Stimulated activated CD4-positive, alpha-beta T cell treated with anti-CD3 and anti-CD28 coated beads, Interleukin-15, amount 100 ng/mL, for 1 hour (primary cell): ENCODE measurements at places on chromosomes 12 and 14.

- no peak for DNase-seq
Measured at GRCh38 chr12:14756334-14757143, 46.7 kb downstream of the WBP11 start.

DNA sequence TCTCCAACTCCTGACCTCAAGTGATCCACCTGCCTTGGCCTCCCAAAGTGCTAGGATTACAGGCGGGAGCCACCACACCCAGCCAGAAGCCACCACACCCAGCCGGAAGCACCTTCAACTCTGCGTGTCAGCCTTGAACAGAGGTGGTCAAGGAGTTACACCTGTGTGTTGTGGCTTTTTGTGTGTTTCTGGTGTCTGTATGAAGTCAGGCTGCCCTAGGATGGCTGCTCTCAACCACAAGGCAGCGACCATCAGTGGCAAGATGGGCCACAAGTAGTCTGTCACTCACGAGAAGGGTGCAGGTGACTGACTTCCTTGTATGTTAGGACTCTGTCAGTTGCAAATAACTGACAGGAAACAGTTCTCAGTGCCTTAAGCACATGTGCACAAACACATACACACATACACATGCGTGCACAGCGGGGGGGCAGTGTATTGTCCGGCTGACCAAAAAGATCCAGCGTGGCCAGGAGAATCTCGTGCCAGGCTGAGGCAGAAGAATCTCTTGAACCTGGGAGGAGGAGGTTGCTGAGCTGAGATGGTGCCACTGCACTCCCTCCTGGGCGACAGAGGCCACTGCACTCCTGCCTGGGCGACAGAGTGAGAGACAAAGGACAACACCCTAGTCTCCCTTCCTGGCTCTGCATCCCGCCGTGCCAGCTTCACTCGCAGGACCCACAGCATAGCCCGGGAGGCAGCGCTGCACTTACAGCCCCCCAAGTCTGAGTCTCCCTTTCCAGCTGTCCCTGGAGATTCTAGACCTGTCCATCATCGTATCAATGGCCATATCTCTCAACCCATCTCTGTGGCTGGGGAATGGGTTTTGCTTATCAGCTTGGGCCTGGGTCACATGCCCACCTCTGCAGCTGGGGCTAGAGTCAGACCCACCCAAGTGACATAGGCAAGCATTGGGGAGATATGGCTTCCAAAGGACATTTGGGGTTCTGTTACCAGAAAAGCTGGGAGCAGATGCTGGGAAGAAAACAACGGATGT, 13.7 kb downstream of the P2RX4 start:
- DNase-seq = no peak

DNA sequence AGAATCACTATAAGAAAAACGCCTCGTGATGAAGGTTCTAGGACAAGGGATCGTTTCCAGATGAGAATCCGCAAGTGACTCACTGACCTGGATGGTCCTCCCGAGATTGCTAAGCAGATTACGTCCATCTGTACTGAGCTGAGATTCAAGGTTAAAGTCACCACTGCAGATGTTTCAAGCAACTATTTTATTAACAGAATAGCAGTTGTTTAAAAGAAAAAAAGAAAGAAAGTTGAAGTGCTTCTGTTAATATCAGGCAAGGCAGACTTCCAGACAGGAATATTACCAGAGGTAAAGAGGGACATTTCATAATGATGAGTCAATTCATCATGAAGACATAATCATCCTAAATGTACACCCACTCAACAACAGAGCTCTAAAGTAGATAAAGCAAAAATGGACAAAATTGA, 17.9 kb downstream of the PXN start:
- DNase-seq = no peak

DNA sequence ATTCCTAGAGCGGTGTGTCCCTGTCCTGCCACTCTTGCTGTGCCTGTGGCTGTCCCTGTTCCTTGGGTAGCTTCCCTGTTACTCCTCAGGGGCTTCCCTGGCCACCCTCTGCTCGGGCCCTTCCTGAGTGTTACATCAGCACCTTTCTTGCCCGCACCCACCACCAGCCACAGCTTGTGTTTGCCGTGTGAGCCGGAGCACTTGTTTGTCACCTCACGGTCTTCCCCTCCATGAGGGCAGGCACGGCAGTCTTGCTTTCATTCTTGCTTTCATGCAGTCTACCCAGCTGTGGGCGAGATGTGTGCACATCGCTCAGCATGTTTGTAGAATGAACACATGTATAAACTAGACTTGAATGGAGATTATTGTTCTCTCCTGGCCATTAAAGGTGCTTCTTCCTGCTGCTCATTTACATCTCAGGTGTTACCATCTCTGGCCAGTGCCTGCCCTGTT, 42.0 kb downstream of the TRAF3 start:
- no peak for DNase-seq

DNA sequence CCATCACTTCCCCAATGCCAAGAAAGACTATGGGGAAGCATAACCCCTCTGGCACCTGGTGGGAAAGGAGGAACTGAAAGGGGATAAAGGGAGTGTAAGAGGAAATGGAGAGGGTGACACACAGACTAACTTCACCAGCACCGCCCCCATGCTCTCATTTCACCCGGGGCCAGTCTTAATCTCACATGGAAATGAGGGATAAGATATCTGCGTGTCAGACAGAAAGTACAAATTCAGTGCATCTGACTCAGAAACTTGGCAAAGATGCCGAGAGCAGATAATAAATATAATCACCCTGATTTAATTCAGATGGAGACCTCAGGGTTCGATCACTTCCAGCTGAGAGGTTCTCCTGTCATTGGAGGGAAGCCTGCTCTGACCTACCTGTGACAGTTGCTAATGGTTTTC, 191.6 kb downstream of the DUSP6 start:
- DNase-seq = no peak

GRCh38 chr12:94180558-94181296, 32.4 kb downstream of the PLXNC1 start:
- no peak for DNase-seq

DNA sequence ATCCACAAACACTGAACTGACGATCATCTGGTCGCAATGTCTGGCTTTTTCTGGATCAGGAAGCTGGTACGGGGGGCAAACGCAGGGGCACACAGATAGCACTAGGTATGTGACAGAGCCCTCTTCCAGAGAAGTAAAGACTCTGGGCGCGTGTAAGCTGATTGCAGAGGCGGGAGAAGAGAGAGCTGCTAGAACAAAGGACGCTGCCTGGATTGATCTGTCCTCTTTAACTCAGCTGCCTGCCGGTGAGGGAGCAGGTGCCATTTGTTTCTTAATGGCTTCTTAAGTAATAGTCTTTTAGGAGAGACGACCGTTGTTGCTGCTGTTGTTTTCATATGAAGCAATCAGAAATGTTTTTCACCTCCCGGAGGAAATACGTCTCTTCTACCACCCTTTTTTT, 77.3 kb downstream of the GLT1D1 start:
- no peak for DNase-seq

DNA sequence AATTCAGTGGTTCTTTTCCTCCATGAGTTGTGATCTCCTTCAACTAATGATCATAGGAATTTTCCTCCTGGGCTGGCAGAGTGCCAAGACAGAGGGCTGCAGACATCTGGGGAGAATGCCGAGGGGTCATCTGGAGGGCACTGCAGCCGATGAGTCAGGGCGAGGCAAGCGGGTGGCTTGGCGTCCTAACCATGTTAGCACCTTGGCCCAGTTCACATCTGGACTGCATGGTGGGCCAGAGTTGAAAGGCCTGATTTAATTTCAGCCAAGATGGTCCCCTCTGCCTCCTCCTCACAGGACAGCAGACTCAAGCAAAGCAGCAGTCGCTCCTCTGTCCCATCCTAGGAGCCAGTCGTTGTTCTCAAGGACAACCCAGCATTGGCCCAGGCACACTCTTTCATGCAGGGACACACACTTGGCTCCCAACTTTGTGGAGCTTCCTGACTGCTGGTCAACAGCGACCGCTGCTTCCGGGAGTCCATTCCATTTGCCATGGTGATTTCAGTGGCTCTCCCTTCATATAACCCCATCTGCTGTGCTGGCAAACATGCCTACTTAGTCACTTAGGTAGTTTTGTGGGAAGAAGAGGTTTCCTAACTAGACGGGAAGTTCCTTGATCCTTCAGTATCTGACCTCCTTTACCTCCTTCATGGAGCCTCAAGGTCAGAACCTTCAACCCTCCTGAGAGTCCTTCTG, 161.8 kb downstream of the TTC8 start:
- DNase-seq = no peak

DNA sequence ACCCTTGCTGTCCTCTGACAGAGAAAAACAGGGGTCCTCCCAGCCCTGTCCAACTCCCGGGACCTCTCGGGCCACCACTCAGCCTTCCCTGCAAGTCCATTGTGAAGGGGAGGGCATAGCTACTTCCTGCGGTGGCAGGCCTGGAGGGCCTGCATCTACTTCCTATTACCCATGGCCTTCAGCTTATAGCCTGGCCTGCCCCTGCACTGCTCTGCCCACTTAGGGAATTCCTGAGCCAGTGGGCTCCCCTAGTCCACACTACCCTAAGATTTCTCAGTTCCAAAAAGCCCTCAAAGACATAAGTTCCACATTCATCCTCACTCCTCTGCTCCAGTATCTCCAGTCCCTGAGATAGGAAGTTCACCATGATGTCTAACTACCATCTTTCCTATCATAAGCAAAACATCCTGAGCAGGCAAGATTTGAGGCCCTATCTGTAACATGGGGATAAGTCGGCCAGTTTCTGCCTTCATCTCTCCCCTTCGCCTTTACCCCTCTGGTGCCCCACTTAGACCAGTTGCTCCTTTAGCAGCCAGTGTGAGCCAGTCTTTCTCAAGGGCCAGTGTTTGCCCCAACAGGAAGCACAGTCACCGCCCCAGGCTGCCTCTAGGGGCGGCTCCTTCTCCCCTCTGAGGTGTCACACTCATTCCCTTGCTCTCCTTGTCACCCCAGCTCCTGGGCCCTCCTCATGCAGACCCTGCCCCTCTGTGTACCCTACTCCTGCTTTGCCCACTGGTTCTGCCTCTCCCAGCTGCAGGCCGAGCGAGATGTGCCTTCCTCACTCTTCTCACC, 10.9 kb downstream of the HDAC7 start:
- DNase-seq = no peak
